Coronary artery (tissue), 2 donors: ENCODE measurements at places on chromosomes 11 and 22.

DNA sequence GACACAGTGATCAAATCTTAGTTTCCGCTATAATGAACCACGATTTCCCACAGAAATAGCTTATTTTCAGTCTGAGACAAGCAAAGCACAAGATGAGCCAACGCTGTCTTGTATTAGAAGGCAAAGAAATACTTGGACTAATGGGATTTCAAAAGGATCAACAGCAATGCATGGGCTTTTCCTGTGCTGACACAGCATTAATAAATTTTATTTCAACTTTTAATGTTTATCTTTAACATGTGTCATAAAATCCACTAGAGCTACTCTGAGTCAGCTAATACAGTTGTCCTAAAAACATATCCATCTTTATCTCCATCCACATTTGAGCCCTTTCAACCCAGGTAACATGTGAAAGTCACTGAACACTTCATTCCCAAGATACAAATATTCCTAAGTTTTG lies 15.5 kb upstream of the SLC25A17 start:
- DNase-seq: no peak

DNA sequence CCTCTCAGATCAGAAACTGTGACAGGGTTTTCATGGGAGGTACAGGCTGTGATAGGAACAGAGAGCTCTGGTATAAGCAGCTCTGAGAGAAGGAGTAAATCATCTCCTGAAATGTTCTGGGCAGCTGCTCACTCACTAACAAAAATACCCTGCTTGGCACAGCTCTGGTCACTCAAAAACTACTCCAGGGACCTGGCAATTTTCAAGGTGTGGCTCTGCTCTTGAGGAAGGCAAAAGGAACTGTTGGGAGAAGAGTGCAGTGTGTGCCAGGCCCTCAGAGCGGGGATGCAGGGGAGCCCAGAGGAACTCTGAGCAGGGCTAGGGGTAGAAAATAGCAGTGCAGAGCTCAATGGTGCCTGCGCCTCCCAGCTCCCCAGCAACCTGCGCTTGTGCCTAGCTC lies 180.5 kb upstream of the ZBED5 start:
- DNase-seq: no peak

DNA sequence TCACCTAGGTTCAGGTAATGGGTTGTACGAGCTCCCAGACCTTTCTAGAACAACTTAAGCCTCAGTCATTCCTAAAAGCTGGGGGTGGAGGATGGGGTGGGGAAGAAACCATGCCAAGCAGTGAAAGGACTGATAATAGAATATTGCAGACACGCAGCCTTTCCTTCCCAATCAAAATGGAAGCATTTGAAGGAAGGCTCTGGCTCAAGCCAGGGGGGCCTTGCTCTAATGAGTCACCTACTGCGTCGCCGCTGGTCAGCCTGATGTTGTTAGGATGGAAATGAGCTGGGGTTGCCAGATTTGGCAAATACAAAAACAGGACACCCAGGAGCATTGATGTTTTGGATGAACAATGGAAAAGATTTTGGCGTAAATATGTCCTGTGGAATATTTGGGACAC lies 6.2 kb downstream of the SYT12 start:
- DNase-seq: no peak

DNA sequence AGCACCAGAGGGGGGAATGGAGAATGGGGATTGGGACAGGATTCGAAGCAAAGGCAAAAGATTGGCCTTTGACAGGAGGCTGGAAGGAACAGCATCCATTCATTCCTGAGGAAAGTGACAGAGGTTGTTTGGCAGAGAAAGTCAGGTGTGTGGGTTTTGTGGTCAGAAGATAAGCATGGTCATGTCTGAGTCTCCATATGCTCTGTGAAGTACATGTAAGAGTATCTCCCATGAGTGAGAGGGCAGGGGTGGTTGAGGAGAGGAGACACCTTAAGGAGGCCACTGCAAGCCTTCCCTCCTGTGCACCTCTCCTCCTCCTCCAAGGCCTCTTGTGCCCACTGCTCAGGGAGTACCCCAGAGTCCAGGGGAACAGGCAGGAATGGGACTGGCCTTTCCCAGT lies 1.9 kb upstream of the NLRP10 start:
- no peak for DNase-seq

GRCh38 chr11:35105319-35106079 lies 33.5 kb upstream of the CD44 start:
- DNase-seq: no peak

- no peak for DNase-seq
Observed at GRCh38 chr11:2128130-2128510, 11.1 kb downstream of the IGF2 start.

DNA sequence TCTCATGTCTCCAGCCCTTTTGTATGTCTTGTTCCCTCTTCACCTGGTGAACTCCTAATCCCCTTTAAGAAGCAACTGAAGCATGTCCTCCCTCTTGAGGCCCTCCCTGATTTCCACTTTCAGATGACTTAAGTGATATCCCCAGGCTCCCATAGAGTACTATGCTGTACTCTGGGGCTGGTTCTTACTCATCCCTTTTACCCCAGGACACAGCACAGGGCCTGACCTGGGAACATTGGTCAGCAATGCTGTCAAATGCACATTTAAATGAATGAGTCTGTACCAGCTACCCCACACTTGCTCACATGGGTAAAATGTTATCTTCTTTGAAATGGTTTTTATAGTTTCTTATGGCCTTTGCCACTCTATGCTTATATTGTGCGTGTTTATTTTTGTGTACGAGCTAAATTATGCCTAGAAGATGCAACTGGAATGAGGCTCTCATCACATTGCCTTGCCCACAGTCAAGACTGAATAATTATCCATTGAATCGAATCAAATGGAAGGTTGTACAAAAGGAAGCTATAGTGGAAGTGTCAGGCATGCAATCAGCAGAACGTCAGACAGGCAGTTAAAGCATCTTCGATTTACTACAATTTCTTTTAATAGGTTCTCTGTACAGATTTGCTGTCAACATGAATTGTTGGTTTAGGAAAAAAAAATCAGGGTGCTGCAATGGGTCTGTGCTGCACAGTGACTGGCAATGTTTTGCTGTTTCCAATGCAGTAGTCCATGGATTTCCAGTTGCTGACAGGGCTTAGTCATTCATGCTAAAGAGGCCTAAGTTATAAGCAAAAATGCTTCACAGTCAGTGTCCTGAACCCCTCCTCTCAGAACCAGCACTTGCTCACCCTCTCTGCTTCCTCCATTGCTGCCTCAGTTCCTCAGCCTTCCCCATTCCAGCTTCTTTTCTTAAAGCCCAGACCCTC lies 79.5 kb downstream of the PARVA start:
- no peak for DNase-seq

DNA sequence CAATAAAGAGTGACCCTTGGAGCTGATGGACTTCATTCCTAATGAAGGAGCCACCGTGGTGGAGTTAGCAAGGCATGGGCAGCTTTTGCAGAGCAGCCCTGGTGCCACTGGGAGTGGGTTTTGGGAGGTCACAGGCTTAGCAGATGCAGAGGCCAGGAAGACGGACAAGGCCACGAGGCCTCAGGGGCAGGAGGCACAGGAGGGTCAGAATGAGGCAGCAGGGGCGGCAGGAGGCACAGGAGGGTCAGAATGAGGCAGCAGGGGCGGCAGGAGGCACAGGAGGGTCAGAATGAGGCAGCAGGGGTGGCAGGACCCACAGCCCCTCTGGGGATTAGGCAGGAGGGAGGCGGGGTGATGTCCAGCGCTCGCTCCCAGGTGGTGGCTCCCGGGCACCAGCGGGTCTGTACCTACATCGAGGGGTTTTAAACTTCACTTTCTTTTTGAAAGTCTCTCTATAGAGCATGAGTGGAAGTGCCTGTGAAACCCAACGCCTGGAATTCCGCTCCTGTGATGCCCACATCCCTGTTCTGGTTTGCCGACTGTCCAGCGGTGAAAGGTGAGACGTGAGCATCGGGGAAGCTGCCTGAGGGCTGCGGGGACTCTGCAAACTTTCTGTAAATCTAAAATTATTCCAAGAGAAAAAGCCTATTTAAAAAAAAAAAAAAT lies 521.6 kb downstream of the BRD1 start:
- DNase-seq: no peak

DNA sequence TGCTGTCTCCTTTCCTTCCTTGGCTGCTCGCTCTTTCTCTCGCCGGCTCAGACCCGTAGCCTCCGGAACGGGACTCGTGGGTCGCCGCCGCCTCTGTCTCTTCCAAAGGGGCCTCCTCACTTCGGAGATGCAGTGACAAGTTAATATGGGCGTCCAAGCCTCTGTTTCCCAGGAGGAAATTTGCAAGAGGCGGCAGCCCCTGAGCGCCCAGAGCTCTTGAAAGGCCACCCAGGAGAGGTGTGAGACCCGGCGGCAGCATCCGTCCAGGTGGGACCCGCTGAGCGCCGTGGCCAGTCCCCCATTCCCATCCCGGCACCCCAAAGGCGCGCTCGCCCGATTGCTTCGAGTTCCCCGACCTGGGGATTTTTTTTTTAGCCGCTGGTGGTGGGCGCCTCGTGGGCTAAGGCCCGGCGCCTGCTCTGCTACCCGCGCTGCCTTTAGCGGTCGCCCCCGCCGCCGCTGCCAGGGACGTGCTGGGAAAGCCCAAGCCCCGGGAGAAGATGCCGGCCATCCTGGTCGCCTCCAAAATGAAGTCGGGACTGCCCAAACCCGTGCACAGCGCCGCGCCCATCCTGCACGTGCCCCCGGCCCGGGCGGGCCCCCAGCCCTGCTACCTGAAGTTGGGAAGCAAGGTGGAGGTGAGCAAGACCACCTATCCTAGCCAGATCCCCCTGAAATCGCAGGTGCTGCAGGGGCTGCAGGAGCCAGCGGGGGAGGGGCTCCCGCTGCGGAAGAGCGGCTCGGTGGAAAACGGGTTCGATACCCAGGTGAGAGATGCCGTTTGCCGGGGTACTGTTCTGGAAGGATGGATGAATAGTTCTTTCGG lies 772 bp downstream of the NAV2 start:
- DNase-seq: no peak

- no peak for DNase-seq
Observed at GRCh38 chr11:2139621-2140337, 590 bp upstream of the IGF2 start.

GRCh38 chr11:118804094-118804493 lies 13.1 kb upstream of the DDX6 start:
- DNase-seq: no peak

- no peak for DNase-seq
Observed at GRCh38 chr11:31827455-31828206, 16.5 kb upstream of the PAX6 start.

DNA sequence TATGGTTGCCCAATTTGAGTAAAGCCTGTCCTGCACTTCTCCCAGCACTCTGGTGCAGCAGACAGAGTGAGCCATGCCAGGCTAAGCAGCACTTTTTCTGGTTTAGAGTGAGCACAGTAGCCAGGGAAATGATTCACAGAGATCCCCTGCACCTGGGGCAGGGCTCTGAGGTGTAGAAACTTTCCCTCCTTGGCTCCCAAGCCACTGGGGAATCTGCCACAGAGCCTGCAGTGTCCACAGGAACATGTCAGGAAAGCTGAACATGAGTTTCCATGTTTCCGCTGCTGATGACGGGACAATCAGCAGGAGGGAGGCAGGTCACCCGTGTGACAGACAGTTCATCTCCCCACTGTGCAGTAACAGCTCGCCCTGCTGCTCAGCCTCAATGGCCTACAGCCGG lies 429.9 kb upstream of the B3GAT1 start:
- DNase-seq: no peak

GRCh38 chr11:66670816-66671215 lies 6.9 kb downstream of the RBM4B start:
- no peak for DNase-seq

GRCh38 chr11:19281041-19281440 lies 40.3 kb upstream of the E2F8 start:
- DNase-seq: no peak

DNA sequence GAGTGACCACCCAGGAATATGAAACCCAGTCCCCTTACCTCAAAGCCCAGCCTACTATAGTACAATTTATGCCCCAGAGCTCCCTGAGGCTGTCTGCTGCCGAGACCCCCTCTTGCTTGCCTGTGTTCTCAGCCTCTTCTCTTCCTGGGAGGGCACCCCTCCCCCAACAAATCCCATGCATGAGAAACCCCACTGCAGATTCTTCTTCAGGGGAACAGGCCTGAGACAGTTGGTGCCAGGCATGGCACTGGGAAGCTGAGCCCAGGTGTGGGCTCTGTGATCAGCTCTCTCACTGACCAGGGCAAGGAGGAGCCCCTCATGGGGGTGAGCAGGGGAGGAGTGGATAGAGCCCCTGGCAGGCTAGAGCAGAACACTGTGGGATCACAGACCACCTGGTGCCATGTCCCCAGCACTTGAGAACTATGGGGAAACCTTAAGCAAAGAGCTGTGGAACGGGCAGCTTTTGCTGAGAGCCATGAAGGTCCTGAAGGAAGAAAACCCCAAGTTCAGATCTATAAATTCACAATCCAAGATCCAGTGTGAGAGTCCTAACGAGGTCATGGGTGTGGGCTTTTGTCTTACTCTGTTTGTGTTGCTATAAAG lies 46.5 kb upstream of the TH start:
- no peak for DNase-seq

GRCh38 chr11:72762641-72763304 lies 10.6 kb upstream of the ARAP1 start:
- DNase-seq: no peak

GRCh38 chr11:61757213-61757862 lies 4.9 kb downstream of the MYRF start:
- no peak for DNase-seq

- no peak for DNase-seq
Observed at GRCh38 chr11:59267736-59268475, 55.2 kb upstream of the MPEG1 start.

DNA sequence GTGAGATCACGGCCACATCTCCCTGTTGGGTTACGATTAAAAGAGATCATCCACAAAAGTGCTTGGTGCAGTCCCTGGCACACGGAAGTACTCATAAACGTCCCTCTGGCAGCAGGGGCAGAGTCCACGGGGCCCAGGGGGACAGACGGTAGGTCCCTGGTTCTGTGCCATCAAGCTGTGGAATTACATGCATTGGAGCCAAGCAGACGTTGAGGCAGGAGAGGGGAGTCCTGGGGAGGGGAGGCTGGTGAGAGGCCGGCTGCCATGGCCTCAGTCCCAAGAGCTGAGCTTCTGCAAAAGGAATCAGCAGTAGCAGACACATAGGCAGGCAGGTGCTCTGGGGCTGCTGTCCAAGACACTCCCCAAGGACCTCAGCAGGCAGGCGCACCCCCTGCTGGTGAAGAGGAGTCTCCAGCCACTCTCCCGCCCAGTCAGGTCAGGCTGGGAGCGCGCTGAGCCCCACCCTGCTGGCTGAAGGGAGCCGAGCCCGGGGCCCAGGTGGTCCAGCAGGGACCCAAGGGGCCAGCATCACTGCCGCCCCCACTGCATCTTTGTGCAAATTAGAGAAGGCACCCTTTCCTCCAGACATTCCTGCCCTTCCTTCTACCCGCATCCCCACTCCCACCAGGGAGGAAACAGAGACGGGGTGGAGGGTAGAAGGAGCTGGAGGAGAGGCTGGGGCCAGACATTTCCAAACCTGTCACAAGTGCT lies 7.6 kb upstream of the KCTD17 start:
- DNase-seq: no peak

GRCh38 chr22:32574958-32575910 lies 100.6 kb downstream of the FBXO7 start:
- DNase-seq: peak; percentile 59

DNA sequence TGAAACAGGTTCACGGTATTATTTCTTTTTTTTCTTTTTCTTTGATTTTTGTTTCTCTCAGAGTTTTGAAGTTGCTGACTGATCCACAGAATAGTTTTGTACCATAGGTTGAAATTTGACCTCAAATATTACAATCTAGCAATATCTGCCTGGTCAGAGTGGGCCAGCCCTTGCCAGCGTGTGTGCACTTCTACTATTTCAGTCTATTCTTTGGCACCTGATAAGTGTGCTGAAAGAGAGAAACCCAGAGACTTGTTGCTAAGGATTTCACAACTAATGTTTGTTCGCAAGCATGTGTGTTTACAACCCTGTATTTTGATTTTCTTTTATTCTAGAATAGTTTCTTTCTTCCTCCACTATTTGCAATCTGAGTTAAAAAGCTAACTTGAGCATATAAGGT lies 1125.2 kb upstream of the CNTN5 start:
- DNase-seq: no peak
